ENCODE measurements at places on chromosomes 2 and 18. TPM values are rescaled to one million over a fixed set of nuclear protein-coding genes. Genes with fewer than 3 reads are reported as not detected.

Gene DNAJC27
- 4.4 TPM for total RNA-seq

Gene MYO7B
- 17.6 TPM for total RNA-seq

Gene LRRC30
- total RNA-seq, result not detected

Gene RUFY4
- 0.10 TPM for total RNA-seq

Gene RPIA
- 7.7 TPM for total RNA-seq

Gene OTOF
- not detected for total RNA-seq

Gene FAM110C
- 10.2 TPM for total RNA-seq

Gene CEBPZOS
- total RNA-seq, result 14.8 TPM

Gene REG3A
- 1.6 TPM for total RNA-seq

Gene SEMA4F
- 6.8 TPM for total RNA-seq

Gene POTEI
- 1.9 TPM for total RNA-seq

Gene CABLES1
- total RNA-seq, result 6.9 TPM

Gene FOXD4L1
- 0.20 TPM for total RNA-seq

Gene GATA6
- 125 TPM for total RNA-seq

Gene PCARE
- total RNA-seq, result 2.2 TPM

Gene DYNAP
- not detected for total RNA-seq
